GM13976 (cell line): ENCODE measurements at places on chromosomes 7 and 10.
A peak's percentile ranks its signal among the peaks of the same experiment; 100 is the strongest.

DNA sequence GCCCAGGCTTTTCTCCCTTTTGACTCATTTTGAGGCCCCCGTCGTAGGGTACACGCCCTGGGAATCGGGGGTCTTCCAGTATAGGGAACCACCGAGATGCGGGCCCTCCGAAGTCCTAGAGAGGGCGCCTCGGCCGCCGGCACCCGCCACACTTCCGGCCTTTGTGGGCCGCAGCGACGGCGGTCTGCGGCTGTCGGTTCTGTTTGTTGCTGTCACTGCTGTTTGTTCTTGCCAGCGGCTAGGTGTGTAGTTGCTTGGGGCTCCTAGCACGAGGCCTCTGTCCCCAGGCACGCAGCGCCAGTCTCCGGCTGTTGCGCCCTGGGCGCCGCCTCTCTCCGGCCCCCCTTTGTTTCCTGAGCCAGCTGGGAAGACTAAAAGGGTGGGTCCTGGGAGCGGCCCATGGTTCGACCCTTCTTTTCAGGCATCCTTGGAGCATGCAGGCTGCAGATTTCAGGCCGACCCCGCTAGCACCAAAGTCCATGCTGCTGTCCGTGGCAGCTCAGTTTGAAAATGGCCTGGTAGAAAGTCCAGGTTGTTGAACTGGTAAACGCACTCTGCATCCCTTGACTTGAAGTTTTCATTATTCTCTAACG lies 17.8 kb upstream of the ZKSCAN1 start:
- peak; percentile 77 for DNase-seq

GRCh38 chr7:51219261-51219988 lies 97.2 kb downstream of the COBL start:
- DNase-seq: no peak

GRCh38 chr7:155797262-155798250 lies 14.7 kb downstream of the SHH start:
- no peak for DNase-seq

- DNase-seq: no peak
Measured at GRCh38 chr7:37633048-37633447, 50.5 kb upstream of the GPR141 start.

DNA sequence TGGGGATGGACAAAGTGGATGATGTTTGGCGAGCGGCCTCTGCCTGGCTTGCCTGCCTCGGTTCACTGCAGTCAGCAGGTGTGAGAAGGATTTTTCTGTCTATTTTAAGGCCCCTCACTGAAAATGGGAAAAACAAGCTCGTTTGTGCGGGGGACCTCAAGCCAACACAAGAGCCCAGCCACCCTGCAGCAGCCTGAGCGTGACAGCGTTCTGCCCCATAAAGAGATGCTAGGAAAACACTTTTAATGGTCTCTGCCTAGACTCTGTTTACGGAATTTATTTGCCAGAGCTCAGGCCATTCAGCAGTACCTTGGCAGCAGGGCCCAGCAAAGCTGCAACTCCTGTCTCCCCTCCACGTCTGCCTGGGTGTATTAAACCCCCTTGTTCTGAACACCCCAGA lies 131.7 kb downstream of the GRK5 start:
- no peak for DNase-seq

DNA sequence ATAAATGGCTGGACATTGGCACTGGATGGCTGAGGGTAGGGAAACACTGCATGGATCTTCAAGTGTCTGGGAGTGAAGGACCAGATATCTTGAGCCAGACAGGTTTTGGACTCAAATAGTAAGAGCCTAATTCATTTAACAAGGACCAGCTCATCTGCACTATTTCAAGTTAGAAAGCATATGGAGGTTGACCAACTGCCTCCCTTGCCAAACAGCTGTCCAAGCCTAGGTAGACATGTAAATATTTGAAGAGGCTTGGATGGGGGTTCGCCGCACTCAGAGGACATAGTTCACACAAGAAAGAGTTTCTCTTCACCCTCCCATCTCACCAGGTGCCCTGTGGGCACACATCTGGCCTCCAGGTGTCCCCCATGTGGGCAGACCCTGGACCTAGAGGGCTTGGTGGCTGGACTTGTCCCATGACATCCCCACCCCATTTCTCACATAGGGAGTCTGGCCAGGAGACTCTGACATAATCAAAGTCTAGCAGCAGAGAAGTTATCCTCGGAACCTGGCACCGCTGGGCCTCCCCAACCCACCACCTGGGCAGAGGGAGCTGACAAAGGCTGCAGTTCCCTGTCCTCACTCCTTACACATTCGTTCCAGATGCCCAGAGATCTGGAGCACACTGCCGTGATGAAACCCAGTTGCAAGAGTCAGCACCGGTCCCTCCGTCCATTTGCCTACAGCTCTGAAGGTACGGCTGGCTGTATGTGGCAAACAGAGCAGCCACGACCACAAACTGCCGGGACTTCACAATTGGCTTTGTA lies 116.9 kb upstream of the GDF10 start:
- no peak for DNase-seq

- DNase-seq: no peak
Measured at GRCh38 chr7:131895541-131896164, 339.2 kb upstream of the PODXL start.

- peak; percentile 53 for DNase-seq
Measured at GRCh38 chr10:72834183-72834825, 59.2 kb upstream of the OIT3 start.

DNA sequence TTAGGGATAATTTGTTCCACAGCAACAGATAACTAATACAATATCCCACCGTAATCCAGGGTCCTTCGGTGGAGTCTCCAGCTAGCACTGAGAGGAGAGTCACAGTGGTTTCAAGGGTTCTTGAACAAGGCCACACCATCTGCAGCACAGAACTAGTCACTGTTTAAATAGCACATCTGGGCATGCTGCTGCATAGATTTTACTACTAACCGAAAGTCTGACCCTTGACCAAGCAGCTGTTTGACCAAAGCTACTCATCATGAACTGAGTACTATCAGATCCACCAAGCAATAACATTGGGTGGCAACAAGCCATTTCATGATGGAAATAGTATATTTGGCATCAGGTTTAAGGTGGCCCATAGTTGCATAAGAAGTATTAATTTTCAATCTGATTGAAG lies 53.2 kb downstream of the ANKMY2 start:
- DNase-seq: no peak

DNA sequence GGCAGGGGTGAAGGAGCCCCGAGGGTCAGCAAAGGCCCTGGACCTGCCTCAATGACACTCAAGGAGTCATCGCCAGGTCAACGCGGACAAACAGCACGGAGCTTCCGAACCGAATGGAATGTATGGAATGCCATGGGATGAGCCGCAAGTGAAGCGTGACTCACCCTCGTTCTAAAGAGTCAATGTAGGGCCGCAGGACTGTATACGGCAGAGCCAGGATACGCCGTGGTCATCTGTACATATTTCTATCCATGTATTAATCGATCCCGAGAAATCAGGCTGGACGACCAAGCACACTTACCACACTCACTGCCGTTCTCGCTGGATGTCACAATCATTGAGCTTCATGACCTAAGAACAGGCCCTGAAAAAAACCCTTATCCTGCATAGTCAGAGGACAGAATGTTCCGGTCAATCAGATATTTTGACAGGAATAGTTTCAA lies 4.3 kb downstream of the SNX8 start:
- DNase-seq: no peak

GRCh38 chr7:28361551-28361950 lies 50.8 kb upstream of the CREB5 start:
- no peak for DNase-seq

DNA sequence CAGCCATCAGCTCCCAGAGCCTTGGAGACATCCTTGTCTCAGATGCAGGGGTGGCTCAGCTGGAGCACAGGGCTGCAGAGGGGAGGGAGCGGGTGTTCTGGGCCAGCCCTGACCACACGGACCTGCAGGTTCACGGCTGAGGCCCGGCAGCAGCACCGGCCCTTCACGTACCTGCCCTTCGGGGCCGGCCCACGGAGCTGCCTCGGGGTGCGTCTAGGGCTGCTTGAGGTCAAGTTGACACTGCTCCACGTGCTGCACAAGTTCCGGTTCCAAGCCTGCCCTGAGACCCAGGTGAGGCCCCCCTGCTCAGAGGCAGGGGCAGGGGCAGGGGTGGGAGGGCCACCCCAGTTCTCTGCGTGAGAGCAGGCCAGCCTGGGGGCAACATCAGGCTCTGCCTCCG lies 45.2 kb downstream of the PARP12 start:
- DNase-seq: no peak

DNA sequence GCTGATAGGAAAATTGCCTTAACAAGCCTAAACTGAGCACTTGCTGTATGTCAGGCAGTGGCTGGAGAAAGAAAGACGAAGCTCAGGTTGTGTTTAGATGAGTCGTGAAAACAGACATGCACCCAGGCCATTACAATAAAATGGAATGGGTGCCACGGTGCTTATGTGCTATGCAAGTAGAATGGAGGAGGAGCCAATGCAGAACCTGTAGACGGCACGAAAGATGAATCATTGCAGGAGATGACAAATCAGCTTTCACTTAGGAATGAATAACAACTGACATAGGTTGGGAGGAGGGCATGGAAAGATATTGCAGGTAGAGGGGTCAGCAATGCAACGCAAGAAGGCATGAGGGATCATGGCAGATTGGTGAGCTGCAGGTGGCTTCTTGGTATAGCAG lies 61.2 kb upstream of the ARHGAP21 start:
- no peak for DNase-seq

DNA sequence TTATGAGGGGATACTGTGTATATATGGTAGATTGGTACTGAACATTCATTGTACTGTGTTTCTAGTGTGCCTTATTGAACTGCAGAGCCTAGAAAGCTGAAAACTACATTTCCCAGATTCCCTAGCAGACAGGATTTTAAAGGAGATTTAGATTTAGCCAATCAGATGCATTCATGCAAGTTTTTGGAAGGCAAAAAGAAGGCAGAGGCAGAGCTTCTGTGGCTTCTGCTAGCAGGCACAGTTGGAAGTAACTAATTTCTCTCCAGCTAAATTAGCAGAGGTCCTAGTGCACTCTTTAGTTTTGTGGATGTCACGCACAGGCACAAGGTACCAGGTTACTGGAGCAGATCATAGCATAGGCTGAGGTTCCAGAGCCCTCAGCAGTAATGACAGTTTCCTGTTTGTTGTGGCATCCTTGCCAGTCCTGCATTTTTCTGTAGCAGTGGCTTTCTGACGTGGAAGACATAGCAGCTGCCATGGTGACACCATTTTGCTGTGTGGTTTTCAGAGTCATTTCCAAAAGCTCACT lies 83.7 kb upstream of the CCDC71L start:
- DNase-seq: no peak

GRCh38 chr10:71323407-71323806 lies 4.3 kb downstream of the SLC29A3 start:
- no peak for DNase-seq

DNA sequence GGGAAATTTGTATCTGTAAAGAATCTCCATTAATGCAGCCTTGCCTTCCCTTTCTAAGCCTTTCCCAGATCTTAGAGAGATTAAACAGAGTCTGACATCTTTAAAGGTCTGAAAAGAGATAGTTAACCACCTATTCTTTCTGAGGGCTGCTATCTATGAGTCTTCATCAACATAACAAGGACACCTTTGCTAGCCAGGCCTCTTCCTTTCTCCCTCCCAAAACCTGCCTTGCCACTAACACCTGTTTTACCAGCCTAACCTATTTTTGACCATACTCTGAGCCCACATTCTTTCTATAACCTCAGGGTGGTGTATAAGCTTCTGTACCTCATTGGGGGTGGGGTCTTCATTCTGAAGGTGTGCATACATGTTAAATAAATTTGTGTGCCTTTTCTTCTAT lies 217.1 kb downstream of the IPMK start:
- DNase-seq: no peak

DNA sequence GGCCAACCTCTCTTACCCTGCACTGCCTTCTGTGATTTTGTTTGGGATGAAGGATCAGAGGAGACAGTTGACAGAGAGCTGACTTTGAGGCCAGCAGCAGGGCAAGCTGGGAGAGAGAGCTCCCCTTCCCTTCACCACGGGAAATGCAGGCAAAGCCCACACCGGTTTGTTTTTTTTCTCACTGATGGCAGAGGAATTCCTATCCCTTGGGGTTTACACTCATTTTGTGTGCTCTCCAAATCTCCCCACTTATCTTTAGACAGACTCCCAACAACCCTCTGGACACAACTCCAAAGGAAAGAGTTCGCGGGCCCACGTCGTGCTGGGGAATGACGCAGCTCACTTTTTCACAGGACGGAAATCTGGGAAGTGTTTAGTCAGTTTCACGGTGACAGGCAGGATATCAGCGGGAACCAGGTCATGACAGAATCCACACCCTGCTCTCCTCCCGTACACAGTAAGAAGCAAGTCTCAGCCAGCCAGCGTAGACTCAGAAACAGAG lies 68.3 kb upstream of the FAM171A1 start:
- DNase-seq: no peak

- DNase-seq: no peak
Measured at GRCh38 chr10:125264757-125265578, 104.6 kb upstream of the CTBP2 start.

DNA sequence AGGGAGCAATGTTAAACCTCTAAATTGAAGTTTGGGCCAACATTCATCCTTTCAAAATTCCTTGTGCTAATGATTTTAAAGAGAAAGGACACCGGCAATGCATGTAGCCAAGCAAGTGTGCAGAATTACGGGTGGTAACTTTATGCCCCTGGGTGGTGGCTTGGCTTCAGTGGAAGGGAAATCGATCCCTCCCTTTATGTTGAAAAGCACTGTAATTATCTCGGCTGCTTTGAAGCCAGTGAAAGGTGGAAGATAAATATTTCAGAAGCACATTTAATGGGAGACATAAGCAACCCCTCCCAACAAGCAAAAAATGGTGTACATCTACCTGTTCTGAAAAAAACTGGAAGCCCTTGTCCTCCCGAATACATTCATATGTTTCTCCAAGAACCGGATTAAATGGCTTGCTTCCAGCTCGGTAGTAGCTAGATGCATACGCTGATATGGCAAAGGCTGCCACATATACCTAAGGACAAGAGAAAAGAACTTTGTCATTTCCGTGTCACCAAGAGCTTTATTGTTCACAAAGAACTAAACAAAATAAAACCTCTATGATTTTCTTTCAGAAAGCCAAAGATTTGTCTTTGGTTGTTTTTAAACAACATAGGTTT lies 73.3 kb upstream of the GSDME start:
- DNase-seq: no peak

GRCh38 chr7:95980167-95980566 lies 207.8 kb downstream of the DYNC1I1 start:
- no peak for DNase-seq

DNA sequence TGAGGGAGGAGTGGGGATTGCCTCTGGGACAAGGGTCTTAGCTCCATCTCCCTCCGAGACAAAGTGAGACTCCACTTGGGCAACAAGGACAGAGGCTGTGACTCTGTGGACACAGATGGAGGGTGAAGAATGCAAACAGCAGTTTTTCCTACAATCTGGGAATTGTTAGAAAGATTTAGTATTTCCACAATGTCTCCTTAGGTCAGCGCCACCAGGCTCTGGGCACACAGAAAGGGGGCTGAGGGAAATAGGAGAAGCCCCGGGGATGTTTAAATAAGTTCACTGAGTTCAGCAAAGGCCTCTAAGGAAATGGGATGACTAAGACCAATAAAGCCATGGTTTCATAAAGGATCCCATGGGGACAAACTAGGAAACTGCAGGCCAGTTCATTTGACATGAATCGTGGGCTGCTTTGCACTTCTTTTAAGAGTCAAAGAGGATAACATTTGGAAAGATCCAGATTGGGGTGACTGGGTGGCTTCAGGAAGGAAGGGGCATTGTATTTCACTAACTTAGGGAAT lies 219.8 kb upstream of the GLI3 start:
- no peak for DNase-seq

- DNase-seq: no peak
Measured at GRCh38 chr10:111125102-111125501, 48.3 kb downstream of the ADRA2A start.

GRCh38 chr10:13536674-13537366 lies 8.0 kb upstream of the BEND7 start:
- DNase-seq: peak; percentile 64
